ENCODE measurements at places on chromosomes 5 and 9.

DNA sequence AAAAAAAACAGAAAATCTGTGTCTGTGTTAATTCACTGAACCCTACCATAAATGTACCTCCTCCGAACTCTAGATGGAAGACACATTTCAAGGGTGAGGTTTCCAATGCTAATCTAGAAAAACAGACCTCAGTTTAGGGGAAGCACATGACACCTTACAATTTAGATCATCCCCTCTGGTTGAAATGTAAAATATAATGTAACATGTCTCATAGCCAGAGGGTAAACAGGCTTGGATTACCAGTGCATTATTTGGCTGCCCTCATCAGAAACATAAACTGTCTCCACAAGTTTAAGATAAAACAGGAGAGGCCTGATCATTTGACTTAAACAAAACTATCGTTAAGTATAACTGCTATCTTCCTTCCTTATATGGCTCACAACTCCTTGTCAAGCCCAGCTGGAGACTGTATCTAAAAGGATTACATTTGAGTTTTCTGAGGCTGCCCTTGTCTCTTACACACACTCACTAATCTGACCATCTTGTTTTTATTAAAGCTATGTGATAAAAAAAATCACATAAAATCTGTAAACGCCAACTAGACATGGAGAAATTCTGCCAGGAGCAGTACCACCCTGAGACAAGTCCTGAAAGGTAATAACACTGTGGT lies 105.7 kb downstream of the LURAP1L start:
- DNase-seq: no peak
- H3K4me3 ChIP-seq: no peak overlapping the region
- no peaks in the 10 kb centered on the region for H3K36me3 ChIP-seq
- H3K27ac ChIP-seq: no peak overlapping the region
- H3K27me3 ChIP-seq: no peaks in the 10 kb centered on the region
- no peaks in the 10 kb centered on the region for H3K4me1 ChIP-seq

DNA sequence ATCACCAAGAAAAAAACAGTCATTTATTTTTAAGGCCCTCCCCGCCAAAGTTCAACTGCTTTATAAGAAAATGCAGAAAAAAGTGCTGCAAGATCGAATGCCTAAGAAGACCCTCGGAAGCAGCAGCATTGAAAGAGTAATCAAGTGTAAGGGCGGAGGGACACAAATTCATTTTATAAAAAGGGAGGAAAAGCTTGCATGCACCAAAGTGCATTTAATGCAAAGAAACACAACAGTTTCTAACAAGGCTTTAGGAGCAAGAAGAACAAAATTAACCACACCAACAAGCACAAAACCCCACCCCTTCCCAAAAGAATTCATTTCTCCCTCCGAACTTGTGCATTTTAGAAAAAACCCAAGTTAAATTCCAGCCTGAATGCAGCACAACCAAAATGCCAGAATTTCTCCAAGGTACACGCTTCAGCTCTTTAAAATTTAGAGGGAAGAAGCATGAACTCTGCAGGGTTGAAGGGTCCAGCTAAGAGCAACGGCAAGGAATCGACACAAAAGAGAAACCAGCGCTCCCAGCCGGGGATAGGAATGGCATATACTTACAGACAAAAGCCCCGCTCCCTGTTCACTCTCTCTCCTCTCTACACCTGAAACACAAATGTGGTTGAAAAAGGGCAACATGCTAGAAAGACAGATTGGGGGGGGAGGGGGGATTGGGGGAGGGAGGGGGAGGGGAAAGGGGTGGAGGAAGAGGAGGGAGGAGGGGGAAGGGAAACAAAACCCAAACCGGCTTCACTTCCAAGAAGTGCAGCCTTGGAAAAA lies at the start of gene NREP:
Gene NREP (minus strand): TSS at position 614 of the 774 bp plus-strand sequence. CDS start 1,422 bp downstream, outside the sequence.
- H3K36me3 ChIP-seq: no peaks in the 10 kb centered on the region
- peak within 1 kb of the TSS; percentile 96 for H3K27ac ChIP-seq
- peak within 1 kb of the TSS; percentile 90 for H3K4me3 ChIP-seq

GRCh38 chr5:96088706-96089498 lies 127.3 kb upstream of the ELL2 start:
- H3K27me3 ChIP-seq: no peaks in the 10 kb centered on the region
- H3K4me1 ChIP-seq: no peaks in the 10 kb centered on the region
- no peak for DNase-seq
- no peak overlapping the region for H3K27ac ChIP-seq
- H3K36me3 ChIP-seq: no peaks in the 10 kb centered on the region

DNA sequence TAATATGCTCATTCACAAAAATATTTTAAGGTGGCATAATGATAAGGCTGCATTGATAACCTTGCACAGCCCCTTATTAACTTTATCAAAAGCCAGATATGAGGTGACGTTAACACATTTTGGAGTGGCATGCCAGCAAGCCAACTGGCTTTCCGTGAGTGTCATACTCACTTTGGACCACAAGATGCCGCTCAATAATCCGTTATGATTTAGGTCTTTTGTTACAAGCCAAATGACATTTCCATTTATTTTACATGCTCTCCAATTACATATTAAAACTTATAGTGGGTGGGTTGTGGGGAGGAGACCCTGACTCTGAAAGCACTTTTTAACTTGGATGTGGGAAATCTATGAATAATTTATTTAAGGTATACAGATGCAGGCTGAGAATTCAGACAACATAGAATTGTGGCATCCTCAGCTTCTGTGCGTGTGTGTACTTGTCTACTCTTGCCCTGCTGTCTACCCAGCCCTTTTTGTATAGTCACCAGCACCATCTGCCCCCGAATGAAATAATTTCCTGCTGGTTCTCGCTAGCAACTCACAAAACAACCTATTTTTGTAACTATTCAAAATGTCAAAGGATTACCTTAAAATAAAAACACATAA lies 305.1 kb downstream of the PSAT1 start:
- H3K36me3 ChIP-seq: no peaks in the 10 kb centered on the region
- no peak overlapping the region for H3K4me3 ChIP-seq
- no peak for DNase-seq
- H3K27me3 ChIP-seq: no peaks in the 10 kb centered on the region
- no peaks in the 10 kb centered on the region for H3K4me1 ChIP-seq
- H3K27ac ChIP-seq: no peak overlapping the region

DNA sequence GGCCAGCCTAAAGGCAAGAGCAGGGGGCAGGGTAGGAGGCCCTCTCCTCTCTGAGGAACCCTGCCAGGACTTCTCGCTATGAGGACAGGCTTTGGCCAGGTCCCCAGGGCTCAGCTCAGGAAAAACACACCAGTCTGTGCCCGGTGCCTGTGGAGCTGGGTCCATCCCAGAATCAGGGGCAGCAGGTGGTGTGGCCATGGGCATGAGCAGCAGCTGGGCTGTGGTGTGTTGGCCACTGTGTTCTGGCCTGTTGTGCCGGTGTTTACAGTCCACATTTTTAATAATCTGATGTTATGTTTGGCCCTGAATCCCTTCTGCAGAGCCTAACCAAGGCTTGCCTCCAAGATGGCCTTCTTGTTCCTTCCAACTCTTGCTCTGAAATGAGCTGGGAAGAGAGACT lies 77.0 kb downstream of the FGF18 start:
- no peaks in the 10 kb centered on the region for H3K36me3 ChIP-seq
- DNase-seq: no peak
- no peaks in the 10 kb centered on the region for H3K4me1 ChIP-seq
- H3K27ac ChIP-seq: no peak overlapping the region
- H3K4me3 ChIP-seq: no peak overlapping the region

GRCh38 chr9:14097215-14097614 lies 216.7 kb downstream of the NFIB start:
- DNase-seq: no peak
- no peak overlapping the region for H3K27ac ChIP-seq
- H3K36me3 ChIP-seq: no peaks in the 10 kb centered on the region
- no peak overlapping the region for H3K4me3 ChIP-seq
